ENCODE measurements at places on chromosomes 12 and 14.

GRCh38 chr12:92107621-92108131, 38.0 kb downstream of the BTG1 start:
- no peak for DNase-seq

GRCh38 chr12:94721173-94721572, 70.8 kb upstream of the TMCC3 start:
- no peak for DNase-seq

- no peak for DNase-seq
These were observed 1.1 kb upstream of the TSPAN31 start for GRCh38 chr12:57743769-57744168.

- no peak for DNase-seq
These were observed 286.9 kb downstream of the TMTC2 start for GRCh38 chr12:82973592-82973991.

DNA sequence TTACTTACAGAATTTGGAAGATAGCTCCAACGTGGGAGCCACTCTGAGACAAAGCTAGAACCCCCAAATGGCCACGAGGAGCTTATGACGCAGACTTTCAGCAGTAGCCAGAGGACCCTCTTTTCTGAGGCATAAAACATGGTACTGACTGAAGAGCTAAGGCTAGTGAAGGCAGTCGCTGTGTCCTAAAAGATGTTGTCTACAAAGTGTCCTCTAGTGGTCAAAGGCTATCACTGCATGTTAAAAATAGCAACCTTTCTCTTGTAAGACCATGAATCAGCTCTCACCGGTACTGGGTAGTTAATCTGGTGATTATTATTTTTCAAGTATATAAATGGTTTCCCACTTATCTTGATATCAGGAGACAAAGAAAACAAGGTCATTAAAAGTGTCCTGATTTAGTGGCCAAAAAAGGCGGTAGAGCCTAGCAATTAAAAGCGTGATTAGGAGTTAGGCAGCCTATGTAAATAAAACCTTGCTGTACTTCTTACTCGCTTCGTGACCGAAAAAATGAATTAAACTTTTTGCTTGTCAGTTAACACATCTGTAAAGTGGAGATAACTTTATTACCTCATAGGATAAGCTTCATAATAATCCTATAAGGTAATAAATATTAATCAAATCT, 47.0 kb upstream of the LGR5 start:
- DNase-seq = no peak

- no peak for DNase-seq
These were observed 113.8 kb downstream of the RERGL start for GRCh38 chr12:17976202-17976601.

- DNase-seq = no peak
These were observed 576.4 kb downstream of the SLC6A15 start for GRCh38 chr12:84336231-84336630.

DNA sequence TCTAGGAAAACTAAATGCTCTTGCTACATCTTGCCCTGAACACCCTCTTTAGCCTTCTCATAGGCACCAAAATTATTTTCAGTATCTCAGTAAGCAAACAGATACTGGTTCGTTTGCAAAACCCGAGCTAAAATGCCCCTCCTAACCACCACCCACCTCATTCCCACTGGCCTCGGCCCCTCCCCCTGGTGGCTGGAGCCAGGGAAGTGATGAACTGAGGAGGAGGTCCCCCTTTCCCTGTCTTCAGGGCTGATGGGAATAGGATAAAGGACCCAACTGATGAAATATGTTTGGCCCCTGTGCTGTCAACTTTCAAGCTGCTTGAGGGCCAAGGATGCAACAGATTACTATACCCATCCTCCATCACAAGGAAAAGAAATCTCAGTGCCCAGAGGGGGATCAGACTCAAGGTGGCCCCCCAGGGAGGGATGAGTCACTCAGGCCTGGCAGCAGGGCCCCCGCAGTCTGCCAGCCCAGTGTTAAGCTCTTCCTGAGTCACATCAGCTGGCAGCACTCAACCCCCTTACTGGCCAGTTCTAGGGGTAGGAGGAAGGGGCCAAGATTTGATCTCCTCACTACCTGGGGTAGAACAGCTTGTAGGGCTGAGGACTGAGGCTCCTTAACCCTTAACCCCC, 1.7 kb downstream of the ANKRD52 start:
- no peak for DNase-seq

- DNase-seq = no peak
These were observed 46.0 kb downstream of the CACNA2D4 start for GRCh38 chr12:1872448-1872847.

GRCh38 chr12:12582895-12583303, 20.2 kb upstream of the DUSP16 start:
- DNase-seq = no peak

DNA sequence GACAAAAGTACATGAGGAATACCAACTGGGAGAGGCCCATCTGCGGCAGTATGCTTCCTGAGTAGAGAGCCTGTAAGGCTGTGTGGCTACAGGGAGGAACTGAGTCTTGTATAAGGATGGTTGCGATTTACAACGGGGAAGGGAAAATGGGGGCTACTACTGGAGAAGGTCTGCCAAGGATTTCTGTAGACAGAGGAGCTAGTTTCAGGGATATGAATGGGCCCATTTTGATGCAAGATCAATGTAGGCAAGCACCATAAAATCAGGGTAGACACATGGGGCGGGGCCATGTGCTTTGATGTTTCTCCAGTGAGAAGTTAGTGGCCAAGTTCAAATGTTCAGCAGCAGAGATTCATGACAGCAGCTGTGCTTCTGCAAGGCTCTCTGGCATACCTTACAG, 149.4 kb downstream of the GPR65 start:
- DNase-seq = no peak

DNA sequence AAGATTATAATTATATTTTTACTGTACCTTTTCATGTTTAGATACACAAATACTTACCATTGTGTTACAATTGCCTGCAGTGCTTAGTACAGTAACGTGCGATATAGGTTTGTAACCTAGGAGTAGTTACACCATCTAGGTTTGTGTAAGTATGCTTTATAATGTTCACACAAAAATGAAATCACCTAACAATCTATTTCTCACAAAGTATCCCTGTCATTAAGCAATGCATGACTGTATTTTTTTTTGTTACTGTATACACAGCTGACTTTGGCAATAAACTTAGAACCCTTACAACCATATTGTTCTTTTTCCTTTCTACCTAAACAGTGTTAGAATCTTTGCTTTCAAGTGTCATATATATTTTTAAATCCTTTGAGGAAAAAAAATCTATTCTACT, 303.0 kb upstream of the E2F7 start:
- no peak for DNase-seq

DNA sequence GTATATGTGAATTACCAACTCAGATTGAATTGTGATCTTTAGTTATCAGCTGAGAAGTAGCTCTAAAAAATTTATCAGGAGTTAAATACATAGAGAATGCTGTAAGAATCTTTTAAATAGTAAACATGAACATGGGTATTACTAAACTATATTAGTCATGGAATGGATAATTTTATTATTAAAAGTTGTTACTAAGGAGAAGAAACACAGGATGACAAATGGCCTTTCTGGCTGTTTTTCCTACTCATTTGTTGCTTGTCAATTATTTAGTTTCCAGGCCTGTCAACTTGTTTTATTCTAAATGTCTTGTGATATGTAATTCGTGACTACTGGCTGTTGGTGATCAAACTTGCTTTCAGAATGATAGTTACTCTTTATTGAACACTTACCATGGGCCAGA, 58.7 kb downstream of the KTN1 start:
- no peak for DNase-seq

All from T-helper 17 cell (primary cell).